ENCODE measurements at places on chromosomes 6 and 20.

DNA sequence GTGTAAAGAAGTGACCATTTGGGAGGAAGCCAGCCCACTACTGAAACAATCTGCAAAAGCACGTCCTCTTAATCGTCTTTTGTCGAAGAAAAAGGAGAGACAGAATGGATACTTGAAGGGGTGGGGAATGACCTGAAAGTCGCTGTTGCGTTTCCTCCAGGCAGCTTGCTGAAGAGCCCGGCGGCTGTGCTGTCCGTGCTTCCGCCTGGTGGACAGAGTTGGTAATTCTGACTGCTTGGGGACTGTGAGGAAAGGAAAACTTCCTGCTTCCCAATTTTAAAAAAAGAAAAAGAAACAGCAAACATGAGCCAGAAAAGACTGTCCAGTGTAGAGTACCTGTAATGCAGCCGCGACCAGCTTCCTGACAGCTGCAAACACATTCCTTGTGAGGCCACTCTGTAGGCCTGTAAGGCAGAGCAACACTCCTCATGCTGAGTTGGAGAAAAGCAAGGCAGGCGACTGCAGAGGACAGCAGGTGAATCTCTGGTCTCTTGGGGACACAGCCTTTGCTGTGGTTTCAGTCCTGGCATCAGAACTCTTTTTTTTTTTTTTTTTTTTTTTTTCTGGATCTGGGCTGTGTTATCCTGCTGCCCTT, 251.1 kb upstream of the TBX18 start:
- DNase-seq: no peak

GRCh38 chr20:15913391-15914025, 659.7 kb downstream of the KIF16B start:
- DNase-seq: no peak

- no peak for DNase-seq
Measured at GRCh38 chr6:65692109-65692508, 14.9 kb downstream of the EYS start.

DNA sequence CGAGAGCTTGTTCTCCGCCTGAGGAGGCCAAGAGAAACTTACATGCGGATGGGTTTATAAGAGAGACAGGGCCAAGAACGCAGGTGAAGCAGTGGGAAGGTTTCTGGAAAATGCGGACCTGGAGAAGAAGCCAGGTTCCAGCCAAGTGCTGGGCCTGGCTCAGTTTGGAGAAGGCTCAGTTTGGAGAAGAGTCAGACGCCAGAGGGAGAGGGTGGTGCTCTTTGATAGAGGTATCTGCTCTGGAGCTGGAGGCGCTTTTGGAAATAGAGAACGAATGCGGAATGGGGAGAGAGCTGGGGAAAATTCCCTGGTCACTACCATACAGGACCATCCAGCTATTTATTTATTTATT, 753 bp downstream of the RSPH9 start:
- DNase-seq: no peak

- no peak for DNase-seq
Measured at GRCh38 chr6:106495014-106495413, 134.3 kb downstream of the RTN4IP1 start.

- DNase-seq: no peak
Measured at GRCh38 chr6:31293343-31293742, 21.5 kb upstream of the HLA-C start.

DNA sequence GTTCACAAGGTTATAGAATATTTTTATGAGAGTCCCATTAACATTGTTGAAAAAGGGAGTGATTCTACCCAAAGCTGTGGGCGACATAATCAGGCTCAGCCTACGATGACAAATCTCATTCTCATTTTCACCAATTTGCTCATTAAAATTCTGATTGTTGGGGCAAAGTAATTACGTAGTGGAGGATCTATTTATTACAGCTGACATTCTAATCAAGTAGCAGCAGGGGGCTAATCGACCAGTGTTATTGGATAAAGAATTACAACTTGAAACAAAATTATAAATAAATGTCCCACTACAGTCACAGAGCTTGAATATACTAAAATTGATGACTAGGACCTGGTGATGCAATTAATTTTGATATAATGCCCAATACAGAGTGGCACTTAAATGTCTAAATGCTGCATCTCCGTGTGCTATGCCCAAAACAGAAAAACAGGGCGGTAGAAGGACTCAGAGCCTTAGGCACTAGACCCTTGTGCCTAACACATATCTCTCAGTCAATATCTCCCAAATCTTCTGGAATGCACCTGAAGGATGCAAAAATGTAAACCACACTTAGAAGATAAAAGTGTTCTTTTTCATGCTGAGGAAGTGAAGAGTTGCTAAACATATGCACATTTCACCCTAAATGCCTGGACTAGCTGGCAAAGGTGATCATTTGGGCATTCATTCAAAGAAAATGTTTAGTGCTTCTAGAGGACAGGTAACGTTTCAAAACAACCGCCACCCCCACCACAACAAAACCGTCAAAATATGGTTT, 88.3 kb downstream of the CD24 start:
- no peak for DNase-seq

DNA sequence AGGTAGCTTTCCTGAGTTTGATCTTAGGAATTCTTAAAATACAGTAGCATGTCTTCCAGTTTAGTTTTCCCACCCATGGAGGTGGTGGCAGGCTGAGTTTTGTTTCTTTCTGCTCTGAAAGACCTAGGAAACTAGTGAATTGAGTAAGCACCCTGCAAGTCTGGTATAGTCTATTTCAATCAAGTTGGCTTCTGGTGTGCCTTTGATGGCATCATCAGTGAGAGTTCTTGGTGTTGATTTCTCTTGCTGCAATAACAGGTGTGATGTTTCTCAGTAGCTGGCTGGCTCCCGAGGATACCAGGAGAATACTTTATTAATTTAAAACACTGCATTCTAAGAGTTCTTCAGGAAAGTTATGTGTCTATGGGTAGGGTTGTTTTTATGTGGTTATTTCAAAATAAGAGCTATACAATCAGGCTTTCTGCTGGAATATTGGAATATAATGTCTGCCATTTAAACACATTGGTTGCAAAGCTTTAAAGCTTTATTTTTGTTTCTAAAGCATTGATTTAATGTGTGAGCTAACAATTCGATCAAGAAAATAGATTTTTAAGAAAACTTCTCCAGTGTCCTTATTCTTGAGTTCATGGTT, 19.0 kb downstream of the VAPB start:
- DNase-seq: no peak

GRCh38 chr20:31966991-31967655, 828 bp upstream of the XKR7 start:
- DNase-seq: no peak

DNA sequence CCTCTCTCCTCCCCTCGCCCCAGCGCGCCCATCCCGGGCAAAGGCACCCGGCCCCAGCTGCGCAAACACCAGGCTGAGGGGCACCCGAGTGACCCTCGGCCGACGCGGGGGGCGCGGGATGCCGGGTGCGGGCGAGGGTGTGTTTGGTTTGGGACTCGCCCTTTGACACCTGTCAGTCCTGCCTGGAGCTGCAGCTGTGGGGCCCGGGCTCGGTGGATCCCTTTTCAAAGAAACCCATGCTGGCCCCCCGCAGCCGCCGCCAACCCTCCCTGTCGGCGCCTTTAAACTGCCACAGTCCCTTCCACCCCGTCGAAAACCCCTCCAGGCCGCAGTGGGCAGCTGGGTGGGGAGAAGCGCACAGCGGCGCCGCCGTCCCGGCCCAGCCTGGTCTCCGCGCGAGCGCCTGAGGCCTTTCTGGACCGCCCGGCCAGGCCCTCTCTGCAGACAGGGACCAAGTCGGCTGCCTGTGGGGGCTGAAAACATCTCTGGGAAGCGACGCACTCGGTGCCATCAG, 5.5 kb downstream of the FOXQ1 start:
- no peak for DNase-seq

DNA sequence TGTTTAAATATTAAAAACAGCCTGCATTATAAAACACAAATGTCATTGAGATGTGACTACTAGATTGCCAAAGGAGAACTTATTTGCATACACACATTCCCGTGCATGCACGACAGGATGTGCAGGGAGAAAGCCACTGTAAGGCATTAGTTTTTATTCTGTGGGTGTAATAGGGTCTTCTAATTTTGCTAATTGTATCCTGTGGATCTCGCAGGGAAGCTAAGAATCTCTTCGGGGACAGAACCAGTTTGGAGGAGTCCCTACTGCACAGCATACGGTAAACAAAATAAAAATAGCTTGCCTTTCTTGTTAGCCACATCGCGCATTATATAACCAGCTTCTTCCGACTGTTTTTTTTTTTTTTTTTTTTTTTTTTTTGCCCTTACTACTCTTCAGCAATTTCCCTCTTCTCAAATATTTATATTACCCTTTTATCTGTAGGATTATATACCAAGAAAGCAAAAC, 2.0 kb downstream of the ATXN1 start:
- no peak for DNase-seq

- DNase-seq: no peak
Measured at GRCh38 chr6:14190191-14190928, 72.8 kb downstream of the CD83 start.

DNA sequence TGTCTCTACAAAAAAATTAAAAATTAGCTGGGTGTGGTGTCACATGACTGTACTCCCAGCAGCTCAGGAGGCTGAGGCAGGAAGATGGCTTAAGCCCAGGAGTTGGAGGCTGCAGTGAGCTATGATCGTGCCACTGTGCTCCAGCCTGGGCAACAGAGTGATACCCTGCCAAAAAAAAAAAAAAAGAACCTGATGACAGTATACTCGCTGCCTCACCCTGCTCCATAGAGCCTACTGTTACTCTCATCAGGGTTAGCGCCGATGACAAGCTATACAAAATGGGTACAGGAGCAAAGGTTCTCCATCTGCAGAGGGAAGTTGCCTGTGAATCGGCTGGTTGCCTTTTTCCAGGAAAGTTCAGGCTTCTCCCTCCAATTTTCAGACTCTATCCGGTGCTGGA, 53.4 kb downstream of the GMPR start:
- DNase-seq: no peak

- DNase-seq: no peak
Measured at GRCh38 chr6:54541541-54541940, 233.3 kb downstream of the TINAG start.

- no peak for DNase-seq
Measured at GRCh38 chr20:38108986-38109541, 56.0 kb downstream of the TGM2 start.

GRCh38 chr6:163419413-163420288, 5.1 kb downstream of the QKI start:
- DNase-seq: no peak

DNA sequence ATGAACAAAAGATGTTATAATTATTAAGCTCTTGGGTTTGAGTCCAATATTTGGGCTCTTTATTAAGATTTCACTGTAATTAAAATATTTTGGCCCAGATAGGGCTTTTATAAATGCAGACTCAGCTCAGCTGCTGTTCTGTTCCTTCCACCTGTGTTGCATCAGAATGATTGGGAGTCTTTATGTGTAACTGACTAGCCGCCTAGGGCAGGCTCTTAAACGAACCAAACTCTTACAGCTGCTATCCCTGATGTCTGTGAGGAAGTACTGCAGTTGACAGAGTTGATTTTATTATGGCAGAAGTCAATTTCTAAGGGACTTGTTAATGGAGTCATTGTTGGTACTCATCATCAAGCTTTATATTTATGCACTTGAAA, 144.7 kb downstream of the MYO6 start:
- no peak for DNase-seq

DNA sequence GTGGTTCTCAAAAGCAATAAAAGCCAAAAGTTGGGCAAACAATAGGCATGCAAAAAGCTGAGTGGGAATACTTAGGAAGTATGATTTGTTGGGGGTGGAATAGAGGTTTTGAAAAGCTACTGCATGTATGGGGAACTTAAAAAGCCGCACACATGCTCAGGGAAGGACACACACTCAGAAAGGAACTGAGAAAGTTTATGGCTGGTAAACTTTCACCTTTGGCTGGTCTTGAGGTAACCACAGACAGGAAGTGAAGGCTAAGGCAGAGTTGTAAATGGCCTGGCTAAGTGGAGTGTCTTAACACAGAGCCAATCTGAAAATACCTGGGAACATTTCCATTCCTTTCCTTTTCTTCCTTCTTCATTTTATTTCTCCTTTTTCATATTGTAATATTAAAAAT, 134.5 kb upstream of the EXOC2 start:
- DNase-seq: no peak

- no peak for DNase-seq
Measured at GRCh38 chr6:30834646-30835045, 49.7 kb upstream of the DDR1 start.

DNA sequence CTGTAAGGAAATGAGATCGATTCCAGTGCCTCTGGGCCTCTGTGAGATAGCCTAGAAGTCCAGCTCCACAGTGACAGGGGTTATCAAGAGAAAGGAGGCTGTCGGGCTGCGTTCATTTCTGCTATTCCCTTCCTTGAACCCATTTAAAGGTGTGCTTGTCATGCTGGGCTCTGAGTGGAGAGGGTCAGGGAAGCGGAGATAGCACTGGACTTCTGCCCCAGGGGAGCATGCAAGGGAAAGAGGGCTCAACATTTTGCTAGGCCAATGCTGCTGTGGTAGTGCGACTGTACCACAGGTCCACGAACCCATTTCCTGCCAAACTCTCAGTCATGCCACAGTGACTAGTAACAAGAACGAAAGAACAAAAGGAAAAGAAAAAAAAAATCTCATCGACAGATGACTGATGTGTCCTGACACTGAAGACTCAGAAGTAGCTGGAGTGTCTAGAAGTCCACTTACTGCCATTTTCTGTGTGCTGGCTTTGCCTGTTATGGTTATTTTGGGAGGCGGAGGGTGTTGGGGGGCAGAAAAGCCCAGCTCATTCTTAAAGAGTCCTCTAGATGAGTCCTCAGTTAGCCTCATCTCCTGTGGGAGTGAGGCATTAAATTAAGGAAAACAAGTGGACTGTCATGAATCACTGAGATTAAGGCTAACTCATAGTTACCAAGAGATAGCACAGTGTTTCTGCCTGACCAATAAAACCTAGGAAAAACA, 8.1 kb downstream of the NEDD9 start:
- DNase-seq: no peak

GRCh38 chr6:106339334-106340029, 13.9 kb upstream of the ATG5 start:
- peak; percentile 62 for DNase-seq

GRCh38 chr20:50317609-50318008, 127.0 kb downstream of the CEBPB start:
- DNase-seq: no peak

DNA sequence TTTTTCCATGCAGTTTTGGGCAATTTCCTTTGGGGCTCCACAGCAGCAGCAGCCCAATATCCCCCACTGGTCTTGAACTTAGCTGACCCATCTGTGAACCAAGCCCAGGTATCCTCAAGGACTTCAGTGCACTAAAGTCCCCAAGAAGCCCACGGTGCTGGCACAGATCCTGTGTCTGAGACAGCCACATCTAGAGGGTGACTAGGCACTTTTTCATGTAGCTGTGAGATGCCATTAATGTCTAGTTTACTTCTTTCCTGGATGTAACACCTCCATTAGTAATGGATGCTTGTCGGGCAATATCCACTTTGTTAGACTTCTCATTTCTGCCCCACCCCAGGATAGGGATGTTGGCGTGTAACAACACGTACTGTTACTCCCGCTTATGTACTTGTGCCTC, 176.2 kb upstream of the PROKR2 start:
- DNase-seq: no peak

DNA sequence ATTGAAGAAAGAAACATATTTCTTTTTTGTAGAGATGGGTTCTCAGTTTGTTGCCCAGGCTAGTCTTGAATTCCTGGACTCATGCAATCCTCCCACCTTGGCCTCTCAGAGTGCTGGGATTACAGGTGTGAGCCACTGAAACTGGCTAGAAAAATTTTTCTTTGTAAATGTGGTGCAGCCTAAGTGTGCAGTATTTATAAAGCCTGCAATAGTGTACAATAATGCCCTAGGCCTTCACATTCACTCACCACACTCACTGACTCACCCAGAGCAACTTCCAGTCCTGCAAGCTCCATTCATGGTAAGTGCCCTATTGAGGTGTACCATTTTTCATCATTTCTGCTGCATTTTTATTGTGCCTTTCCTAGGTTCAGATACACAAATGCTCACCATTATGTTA, 31.4 kb downstream of the NHSL1 start:
- no peak for DNase-seq
